ENCODE measurements at places on chromosomes 13 and 19. TPM values are rescaled to one million over a fixed set of nuclear protein-coding genes. Genes with fewer than 3 reads are reported as not detected.

DNA sequence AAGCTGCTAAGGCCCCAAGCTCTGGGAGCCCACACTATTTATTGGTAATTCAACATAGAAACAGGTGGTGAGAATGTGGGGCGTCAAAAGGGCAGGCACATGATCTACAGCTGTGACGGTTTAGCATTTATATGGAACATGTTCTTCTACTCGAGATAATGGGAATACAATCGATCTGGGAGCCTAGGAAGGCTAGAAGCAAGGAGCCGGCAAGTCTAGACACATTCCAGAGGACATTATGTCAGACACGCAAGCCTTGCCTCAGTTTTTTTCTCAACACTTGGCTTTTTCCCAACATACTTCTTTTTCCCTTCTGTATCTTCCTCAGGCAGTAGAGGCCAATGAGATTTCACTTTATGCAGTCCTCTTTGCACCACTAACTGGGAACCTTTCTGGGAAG, 315.7 kb upstream of the SLITRK5 start:
- DNase-seq: no peak

Gene RFC3
- total RNA-seq: 19.0 TPM

Gene S1PR5
- 3.4 TPM for total RNA-seq

DNA sequence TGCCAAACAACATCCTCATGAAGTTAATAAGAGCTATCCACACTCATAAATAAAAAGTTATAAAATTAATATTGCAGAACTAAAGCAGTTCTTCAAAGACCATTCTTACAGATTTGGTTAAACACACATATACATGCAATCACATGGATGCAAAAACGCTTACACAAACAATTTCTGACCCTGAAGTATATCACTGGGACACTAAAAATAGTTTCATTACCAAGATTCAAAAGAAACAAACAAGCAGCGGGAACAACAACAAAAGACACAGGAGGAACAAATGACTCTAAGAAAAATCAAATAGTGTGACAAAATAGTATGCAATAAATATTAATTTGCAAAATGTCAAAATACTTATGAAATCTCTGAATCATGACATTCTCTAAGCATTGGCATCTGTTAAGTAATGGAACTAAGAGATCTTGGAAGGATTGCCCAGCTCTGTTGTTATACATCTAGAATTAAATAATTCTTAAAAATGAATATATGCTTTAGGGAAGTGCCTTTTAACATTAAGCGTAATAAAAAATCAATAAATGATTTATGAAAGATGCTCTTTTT, 132.2 kb downstream of the PCDH9 start:
- DNase-seq: no peak

Gene FCER2
- total RNA-seq: 0.15 TPM

DNA sequence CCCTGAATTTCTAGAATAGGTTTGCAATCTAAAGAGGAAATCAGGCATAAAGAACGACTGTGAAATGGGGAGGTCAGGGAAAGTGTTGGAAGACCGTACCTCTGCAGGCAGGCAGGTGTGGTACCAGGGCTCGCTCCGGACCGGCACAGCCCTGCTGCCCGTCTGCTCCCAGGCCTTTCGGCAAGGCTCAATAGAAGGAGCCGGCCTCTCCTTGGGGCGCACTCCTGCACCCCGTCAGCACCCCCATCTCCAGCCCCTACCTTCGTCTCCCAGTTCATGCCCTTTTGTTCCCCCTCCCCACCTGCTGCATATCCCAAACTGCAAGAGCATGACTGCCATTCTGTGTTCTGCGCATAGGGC, 139.8 kb upstream of the SOX1 start:
- DNase-seq: no peak

Gene CDX2
- 5.1 TPM for total RNA-seq

GRCh38 chr19:13078381-13078780, 24.3 kb downstream of the LYL1 start:
- DNase-seq: no peak

Gene KLK1
- total RNA-seq: 0.31 TPM

DNA sequence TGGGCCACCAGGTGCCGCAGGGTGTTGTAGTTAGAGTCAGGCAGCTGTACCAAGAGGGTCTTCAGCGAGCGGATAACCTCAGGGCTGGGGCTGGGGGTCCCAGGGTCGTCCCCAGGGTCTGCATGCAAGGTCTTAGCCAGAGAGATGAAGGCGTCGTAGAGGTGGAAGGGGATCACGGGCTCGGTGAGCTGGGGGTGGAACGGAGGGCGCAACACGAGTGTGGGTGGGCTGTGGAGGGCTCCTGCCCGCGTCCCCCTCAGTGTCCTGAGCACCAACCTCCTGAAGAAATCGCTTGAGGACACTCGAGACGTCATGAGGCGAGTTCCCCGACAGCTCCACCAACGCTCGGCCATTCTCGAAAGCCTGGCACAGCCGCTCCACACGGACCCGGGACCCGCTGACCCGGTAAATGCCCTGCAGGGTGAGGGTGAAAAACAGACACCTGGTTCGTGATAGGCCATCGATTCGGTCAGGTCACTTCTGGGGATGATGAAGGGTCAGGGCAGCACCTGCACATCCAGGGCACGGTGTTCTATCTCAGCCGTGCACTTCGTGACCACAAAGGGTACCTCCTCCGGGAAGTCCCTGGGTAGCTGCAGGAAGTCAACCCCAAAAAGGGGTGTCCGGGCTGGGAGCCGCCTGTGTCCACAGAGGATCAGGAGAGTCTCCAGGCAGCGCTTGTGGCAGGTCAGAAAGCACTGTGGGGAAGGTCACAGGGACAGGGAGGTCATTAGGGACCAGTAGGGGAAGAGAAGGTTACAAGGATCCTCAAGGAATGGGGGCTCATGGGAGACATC, 6.7 kb upstream of the LPAR2 start:
- no peak for DNase-seq

Gene RFPL4A
- not detected for total RNA-seq

DNA sequence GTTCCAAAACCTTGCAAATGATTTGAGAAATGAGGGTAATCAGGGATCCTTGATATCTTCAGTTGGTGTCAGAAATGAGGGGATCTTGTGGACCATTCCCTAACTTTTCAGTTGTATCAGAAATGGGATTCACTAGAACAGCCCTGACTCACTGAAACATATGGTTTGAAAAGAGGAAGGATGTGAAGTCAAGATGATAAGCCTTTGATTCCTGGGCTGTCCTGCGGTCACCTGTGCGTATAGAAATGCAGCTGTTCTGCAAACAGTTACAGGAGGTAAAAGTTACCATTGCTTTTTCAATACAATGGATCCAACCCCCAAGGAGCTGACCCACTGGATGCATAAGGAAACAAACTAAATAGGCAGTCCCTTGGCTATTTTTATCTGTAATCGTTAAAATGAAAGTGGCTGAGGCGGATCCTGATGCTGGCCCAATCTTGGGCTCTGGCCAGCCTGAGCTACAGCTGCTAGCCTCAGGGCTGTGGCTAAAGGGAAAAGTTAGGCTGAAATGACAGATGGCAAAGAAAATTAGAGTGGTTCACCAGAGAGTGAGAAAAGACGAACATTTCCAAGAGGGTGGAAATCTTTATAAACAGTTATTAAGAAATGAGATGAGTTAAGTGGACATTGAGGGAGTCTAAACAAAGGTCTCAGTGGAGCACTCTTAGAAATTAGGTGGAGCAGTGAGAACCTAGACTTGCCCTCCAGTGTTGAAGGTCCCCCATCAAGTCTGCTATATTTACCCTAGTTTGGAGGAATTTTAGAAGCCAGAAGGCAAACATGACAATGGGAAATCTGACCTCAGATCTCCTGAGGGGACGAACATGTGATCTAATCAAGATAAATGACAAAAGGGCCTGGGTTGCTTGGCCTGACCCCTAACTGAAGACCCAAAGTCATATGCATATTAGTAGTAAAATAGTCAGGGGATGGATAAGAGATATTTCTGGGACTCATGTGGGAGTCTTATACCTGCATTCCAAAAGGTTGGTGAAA, 7.6 kb downstream of the SIGLECL1 start:
- DNase-seq: no peak

- no peak for DNase-seq
These were observed 19.2 kb downstream of the TNFSF13B start for GRCh38 chr13:108288741-108289140.

DNA sequence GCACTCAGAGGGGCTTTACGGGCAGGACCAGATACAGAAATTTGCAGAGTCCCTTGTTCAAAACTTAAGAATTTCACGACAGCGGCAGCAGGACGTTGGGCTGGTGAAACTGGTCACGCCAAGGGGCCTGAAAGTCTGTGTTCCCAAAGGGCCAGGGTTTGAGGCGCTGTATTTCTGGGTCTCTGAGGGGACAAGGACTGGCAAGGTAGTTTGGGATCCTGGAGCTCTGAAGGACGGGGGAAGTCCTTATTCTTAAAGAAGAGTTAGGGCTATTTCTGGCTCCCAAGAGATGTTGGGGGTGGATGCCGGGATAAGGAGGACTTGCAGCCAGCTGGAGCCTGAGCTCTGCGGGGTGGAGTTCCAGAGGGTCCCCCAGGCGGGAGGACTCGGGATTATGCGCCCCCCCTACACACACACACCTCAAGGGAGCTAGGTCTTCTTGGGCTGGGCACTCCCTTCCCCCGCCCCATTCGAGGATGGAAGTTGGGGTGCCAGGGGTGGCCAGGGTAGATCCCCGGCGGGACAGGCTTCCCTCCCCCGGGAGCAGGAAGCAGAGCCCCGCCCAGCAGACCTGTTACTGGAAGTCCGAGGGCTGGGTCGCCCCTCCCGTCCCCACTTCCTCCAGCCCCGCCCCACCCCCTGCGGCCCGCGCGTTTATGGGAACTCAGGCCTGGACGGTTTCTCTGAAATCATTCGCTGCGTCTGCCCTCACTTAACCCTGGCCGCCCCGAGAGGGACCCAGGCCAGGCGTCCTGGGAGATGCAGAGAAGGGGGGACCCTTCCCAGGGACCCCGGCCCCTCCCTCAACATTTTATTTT, 5.6 kb downstream of the BCL3 start:
- DNase-seq: no peak

Data from Panc1 (cell line).